Pancreas (tissue), 10 donors: ENCODE measurements at places on chromosomes 3 and 15. TPM values are rescaled to one million over a fixed set of nuclear protein-coding genes. Genes with fewer than 3 reads are reported as not detected.

The THSD4 gene
- total RNA-seq = 17.8 TPM

The GOLGA8G gene
- total RNA-seq = not detected

The TEX9 gene
- total RNA-seq = 4.6 TPM

The DHFR2 gene
- total RNA-seq = 4.6 TPM

The SEMA4B gene
- 35.5 TPM for total RNA-seq

The ALG1L2 gene
- total RNA-seq = 0.43 TPM

The POPDC2 gene
- total RNA-seq = 0.74 TPM

The TMCO5A gene
- total RNA-seq = not detected

The STRIT1 gene
- total RNA-seq = not detected

The CYP8B1 gene
- not detected for total RNA-seq

The ASB14 gene
- total RNA-seq = not detected

The CLEC3B gene
- 8.2 TPM for total RNA-seq
